Stimulated activated CD8-positive, alpha-beta memory T cell treated with anti-CD3 and anti-CD28 coated beads, Interleukin-4, amount 100 ng/mL, for 1 hour (primary cell): ENCODE measurements at places on chromosomes 6 and 20.

GRCh38 chr6:170036916-170037315, 254.0 kb downstream of the DLL1 start:
- no peak for DNase-seq

DNA sequence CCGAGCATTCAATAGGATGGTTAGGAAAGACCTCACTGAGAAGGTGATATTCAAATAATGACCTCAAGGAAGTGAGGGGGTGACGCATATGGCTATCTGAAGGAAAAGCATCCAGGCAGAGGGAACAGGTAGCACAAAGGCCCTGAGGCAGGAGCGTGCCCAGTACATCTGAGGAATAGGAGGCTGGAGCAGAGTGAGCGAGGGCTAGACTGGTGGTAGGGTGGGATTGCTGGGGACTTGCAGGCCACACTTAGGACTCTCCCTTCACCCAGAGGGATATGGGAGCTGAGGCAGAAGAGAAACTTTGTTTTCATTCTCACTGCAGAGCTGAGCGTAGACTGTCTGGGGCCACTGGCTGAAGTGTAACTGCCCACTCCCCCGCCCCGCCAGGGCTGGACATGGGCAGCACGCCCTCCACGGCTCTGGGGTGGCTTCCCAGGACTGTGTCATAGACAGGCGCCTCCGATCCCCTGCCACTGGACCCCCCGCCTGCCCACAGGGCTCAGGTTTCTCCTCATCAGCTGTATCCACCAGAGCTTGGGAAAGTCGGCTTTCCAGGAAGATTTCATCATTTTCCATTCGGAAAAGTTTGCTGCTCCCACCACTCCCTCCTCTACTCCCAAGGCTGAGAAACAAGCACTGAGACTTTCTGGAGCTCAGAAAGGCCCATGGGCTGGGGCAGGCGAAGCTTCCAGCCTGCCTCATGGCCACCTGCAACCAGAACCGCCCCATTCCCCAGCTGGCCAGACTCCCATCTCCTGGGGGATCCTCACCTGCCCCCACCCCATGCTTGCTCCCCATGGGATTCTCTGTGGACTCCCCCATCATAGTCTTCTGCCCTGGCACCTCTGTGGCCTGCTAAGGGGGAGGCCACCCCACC, 142.6 kb downstream of the MRPL14 start:
- no peak for DNase-seq

GRCh38 chr6:64732888-64733287, 974.1 kb downstream of the EYS start:
- DNase-seq, result no peak

- DNase-seq, result no peak
Measured at GRCh38 chr6:162409741-162410691, 317.6 kb downstream of the PRKN start.

DNA sequence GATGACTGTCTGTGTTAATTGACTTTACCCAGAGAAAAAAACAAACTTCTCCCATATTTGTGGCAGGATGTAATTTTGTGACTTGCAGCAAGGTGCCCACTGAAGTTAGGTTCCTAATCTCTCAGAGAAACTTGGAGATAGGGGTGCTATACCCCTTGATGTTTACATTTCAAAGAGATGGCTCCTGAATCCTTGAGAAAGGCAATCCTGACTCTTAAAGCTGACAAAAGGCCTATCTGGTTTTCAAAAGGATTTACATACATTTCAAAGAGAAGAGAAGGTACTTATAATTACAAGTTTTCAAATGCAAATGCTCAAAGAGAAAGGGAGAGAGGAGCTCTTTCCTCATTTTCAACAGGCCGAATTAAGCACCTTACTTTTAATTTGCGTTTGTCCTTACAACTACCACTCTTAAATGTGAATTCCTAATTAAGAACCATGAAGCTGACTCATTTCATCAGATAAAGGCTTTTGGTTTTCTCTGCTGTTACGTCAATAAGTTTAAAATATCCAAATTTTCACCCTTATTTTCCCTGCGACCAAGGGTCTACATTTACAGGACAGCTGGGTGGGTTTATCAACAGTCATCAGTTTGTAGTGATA, 711.8 kb upstream of the MAP3K7 start:
- DNase-seq, result no peak
